HCT116 (cell line): ENCODE measurements at places on chromosomes 1 and 21. TPM values are rescaled to one million over a fixed set of nuclear protein-coding genes. Genes with fewer than 3 reads are reported as not detected.

TEX38 gene
- 0.47 TPM for total RNA-seq

C1QTNF12 gene
- total RNA-seq, result 6.9 TPM

WARS2 gene
- total RNA-seq, result 10.5 TPM

GABRD gene
- 15.6 TPM for total RNA-seq

SPRR2A gene
- total RNA-seq, result not detected

C1orf115 gene
- 16.8 TPM for total RNA-seq

SDCCAG8 gene
- total RNA-seq, result 38.2 TPM

NR5A2 gene
- total RNA-seq, result 0.91 TPM

KRTAP7-1 gene
- not detected for total RNA-seq
